Stimulated activated CD8-positive, alpha-beta memory T cell treated with anti-CD3 and anti-CD28 coated beads, Interleukin-4, amount 100 ng/mL, for 24 hours (primary cell): ENCODE measurements at places on chromosomes 2 and 18.

DNA sequence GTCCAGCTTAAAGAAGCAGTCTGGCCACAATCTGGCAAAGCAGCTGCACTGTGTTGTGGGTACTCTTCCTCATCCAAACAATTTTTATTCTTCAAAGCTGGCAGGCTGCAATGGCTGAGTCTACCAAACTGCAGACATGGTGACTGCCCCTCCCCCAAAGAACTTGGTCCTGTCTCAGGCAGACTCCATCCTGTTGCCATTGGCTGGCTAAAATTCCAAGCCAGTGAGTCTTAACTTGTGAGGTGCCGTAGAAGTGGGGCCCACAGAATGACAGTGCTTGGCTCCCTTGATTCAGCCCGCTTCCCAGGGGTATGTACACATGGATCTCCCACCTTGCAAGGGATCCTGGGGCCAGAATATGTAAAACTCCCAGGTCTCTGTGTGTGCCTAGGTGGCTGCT is 14.5 kb upstream of the NXPH2 start:
- DNase-seq = no peak

DNA sequence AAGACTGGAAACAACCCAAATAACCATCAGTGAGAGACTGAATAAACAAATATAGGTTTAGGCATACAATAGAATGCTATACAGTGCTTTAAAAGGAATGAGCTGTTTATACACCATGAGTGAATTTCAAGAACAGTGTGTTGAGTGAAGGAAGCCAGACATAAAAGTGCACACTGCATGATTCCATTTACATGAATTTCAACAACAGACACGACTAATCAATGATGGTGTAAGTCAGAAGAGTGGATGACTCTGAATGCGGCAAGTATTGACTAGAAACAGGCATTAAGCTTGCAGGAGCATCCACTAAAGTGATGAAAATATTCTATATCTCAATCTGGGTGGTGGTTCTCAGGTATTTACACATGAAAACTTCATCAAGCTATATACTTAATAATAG is 142.7 kb upstream of the SLC39A10 start:
- no peak for DNase-seq

GRCh38 chr18:54023471-54023870 is 201.0 kb downstream of the MBD2 start:
- DNase-seq = no peak

- no peak for DNase-seq
Observed at GRCh38 chr2:161971551-161971950, 102.5 kb downstream of the DPP4 start.

DNA sequence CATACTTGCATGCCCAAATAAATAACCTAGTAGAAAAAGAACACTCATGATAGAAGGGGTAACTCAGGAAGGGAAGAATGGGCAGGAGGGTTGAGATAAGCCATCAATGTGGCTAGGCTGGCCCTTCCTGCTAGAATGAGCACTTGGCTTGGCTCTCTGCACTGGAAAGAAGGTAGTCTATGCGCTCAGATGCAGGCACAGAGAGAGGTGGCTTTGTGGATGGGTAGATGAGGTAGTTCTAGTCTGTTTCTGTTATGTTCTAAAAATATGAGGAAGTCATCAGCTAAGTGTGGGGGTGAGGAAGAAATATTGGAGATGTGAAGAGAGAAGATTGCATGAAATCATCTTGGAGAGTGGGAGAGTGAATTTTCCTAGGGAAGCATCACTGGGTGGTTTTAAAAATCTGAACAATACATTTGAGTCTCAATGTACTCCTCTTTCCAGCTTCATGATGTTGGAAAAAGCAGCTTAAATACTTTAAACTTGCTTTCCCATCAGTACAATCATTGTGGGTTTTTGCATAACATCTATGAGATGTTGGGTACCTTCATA is 357.1 kb downstream of the CNTNAP5 start:
- DNase-seq = no peak

- DNase-seq = no peak
Observed at GRCh38 chr2:26312471-26312870, 33.5 kb upstream of the SELENOI start.

- DNase-seq = no peak
Observed at GRCh38 chr2:121949271-121949670, 193.8 kb downstream of the TSN start.

GRCh38 chr2:12177455-12178288 is 431.2 kb downstream of the LPIN1 start:
- DNase-seq = no peak

- no peak for DNase-seq
Observed at GRCh38 chr2:27833931-27834330, 56.3 kb downstream of the RBKS start.

DNA sequence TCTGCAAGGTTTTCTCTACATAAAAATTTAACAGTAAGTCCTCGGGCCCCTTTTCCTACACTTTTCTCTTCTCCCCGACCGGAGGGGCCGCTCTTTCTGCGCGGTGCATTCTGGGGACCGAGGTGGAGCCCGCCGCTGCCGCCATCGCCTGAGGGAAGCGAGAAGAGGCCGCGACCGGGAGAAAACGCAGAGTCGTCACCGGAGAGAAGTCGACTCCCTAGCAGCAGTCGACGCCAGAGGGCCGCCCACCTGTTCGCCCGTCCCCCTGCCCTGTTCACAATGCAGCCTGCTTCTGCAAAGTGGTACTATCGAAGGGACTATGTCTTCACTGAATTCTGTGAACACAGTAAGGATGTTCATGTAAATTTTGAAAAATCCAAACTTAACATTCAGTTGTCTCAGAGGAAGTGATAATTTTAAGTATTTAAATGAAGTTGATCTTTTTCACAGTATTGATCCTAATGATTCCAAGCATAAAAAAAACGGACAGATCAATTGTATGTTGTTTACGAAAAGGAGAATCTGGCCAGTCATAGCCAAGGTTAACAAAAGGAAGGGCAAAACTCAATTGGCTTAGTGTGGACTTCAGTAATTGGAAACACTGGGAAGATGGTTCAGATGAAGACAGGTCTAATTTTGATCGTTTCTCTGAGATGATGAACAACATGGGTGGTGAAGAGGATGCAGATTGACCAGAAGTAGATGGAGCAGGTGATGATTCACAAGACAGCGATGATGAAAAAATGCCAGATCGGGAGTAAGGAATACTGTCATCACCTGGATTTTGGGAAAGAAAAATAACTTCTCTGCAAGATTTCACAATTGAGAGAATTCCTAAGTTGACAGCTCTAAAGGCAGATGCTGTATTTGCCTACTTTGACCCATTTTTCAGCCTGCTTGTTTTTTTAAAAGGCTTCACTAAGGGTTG is 55.8 kb downstream of the ASXL2 start:
- DNase-seq = peak; percentile 58

DNA sequence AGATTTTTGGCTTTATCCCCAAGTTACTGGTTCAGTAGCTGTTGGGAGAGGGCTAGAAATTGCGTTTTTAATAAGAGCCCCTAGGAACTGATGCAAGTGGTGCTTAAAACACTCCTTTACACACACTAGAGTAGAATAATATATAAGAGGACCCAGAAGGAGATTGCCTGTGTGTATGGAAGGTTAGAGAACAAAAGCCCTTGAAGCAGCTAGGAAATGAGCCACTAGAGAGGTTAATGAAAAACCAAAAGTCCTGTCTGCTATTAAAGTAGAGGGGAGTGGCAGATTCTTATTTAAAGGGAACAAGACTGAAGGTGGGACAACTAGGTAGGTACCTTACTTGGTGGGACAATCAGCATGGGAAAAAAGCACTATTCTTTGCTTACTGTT is 14.4 kb upstream of the SLC39A10 start:
- DNase-seq = no peak

DNA sequence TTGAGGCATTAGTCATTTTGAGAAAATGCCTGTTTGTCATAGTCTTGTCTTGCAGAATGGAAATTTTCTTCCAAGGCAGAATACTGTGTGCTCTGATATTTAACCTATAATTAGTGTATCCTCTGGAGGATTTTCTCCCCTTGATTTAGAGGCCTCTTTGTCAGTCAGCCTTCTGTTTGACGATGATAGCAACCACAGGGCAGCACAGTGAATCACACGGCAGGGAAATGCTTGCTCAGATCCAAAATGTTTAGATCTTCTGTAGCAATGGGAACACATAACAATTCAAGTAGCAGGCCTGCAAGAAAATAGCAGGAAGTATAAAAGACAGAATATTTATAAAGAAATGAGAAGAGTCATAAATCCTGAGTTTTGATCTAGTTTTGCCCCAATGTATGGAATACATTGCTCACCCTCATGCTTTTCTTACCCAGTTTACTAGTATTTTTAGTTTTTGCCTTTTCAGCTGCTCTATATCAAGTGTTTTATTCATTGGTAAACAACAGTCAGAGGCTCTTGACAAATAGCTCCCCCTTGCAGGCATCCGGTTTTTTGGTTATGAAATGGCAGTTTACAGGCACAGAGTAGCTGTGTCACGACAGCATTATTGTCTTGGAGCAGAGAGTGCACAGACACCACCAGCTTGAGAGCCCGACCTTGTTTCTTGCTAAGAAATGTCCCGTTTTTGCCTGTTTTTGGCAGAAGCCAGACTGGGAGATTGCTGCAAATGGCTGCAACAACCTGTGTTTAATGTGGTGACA is 185.1 kb downstream of the MYO3B start:
- DNase-seq = no peak

- no peak for DNase-seq
Observed at GRCh38 chr2:119536707-119537106, 7.5 kb upstream of the CFAP221 start.

GRCh38 chr2:213167271-213167930 is 16.0 kb upstream of the IKZF2 start:
- DNase-seq = no peak

- no peak for DNase-seq
Observed at GRCh38 chr2:58533376-58533775, 292.3 kb upstream of the FANCL start.

GRCh38 chr2:237159006-237159911 is 73.6 kb downstream of the COPS8 start:
- DNase-seq = no peak

GRCh38 chr2:30670453-30670852 is 136.8 kb downstream of the CAPN13 start:
- DNase-seq = no peak

- DNase-seq = no peak
Observed at GRCh38 chr2:239026711-239027361, 179.0 kb downstream of the TWIST2 start.

GRCh38 chr2:237280229-237280628 is 133.7 kb downstream of the COL6A3 start:
- no peak for DNase-seq

GRCh38 chr2:54879598-54880332 is 156.3 kb downstream of the EML6 start:
- no peak for DNase-seq

- no peak for DNase-seq
Observed at GRCh38 chr2:19987936-19988335, 2.0 kb downstream of the WDR35 start.

DNA sequence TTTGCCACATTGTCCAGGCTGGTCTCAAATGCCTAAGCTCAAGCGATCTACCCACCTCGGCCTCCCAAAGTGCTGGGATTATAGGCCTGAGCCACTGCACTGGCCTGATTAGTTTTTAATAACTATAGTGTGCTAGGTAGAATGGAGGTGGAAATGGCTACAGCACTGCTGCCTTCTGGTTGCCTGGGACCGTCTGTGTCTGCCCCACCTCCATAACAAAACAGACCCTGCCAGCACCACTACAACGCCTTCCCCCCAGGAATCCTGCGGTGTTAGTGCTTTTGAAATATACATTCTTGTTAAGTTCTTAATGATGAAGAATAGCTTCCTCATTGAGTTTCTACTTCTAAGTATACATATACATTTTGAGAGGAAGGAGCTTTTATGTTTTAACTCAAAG is 148.2 kb upstream of the ITGA6 start:
- DNase-seq = no peak

DNA sequence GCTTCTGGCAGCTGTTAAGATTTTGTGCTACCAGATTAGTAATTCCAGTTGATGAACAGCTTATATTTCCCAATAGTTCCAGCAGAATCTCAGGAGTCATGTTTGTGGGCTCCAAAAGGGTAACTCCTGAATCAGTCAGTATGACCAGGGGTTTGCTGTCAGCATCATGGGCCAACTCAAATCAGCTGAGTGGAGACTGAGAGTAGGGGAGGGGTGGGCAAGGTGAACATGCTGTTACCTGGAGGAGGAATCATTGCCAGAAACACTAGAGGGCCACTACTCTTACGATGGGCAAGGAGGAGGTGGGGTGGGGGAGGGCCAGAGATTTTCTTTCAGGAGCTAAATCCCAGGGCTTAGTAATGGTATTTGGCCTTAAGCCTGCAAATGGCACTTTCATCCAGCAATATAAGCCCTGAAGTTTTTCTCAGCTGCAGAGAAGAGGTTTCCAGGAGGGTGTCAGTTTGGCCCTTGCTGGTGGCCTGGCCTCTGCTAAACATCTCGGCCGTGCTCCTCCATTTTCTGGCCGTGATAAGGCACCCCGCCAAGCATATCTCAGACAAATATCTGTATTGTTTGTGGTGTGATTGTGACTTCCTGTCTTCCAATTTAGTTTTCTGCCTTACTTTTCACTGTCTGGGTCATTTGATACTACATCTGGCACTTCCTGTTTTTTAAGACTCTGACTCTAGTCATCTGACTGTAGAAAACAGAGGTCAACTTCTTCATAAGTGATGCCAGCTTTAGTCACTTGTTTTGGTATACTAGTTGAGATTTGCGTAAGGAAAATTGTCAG is 120.5 kb upstream of the CXCR4 start:
- no peak for DNase-seq

- no peak for DNase-seq
Observed at GRCh38 chr2:240811346-240812300, 8.4 kb downstream of the KIF1A start.

DNA sequence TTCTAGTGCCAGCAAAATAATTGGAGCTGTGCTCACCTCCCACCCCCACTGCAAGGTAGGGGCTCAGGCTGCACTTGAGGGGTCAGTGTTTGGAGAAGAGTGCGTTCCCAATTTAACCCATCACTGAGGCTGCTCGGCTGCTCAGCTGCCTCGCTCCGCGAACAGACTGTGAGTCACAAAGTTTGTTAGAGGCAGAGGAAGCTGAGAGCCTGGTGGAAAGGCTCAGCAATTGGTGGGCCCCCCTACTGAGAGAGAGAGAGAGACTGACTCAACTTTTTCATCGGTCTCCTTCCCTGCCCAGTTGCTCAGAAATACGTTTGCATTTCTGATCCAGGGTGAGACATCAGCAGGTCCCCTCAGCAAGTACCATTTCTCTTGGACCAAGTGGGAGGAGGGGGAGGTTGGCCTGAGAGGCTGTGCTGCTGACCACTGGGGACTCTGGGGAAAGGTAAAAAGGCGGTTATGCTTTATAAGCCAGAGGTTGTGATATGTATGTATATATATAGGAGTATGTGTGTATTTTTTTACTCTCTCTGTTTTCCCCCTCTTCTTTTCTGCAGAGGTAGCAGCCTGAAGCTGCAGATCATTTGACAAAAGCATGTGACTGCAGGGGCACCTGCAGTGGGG is 1.5 kb downstream of the EFR3B start:
- peak; percentile 44 for DNase-seq

- no peak for DNase-seq
Observed at GRCh38 chr18:36355511-36355910, 58.0 kb downstream of the FHOD3 start.

- DNase-seq = no peak
Observed at GRCh38 chr2:1492711-1493430, 79.6 kb downstream of the TPO start.
